Activated naive CD4-positive, alpha-beta T cell treated with anti-CD3 and anti-CD28 coated beads, Interleukin-2, amount 10 ng/mL, durations not matched to agents 7 days and 5 days (primary cell): ENCODE measurements at places on chromosomes 3 and 15.
A peak's percentile ranks its signal among the peaks of the same experiment; 100 is the strongest.

DNA sequence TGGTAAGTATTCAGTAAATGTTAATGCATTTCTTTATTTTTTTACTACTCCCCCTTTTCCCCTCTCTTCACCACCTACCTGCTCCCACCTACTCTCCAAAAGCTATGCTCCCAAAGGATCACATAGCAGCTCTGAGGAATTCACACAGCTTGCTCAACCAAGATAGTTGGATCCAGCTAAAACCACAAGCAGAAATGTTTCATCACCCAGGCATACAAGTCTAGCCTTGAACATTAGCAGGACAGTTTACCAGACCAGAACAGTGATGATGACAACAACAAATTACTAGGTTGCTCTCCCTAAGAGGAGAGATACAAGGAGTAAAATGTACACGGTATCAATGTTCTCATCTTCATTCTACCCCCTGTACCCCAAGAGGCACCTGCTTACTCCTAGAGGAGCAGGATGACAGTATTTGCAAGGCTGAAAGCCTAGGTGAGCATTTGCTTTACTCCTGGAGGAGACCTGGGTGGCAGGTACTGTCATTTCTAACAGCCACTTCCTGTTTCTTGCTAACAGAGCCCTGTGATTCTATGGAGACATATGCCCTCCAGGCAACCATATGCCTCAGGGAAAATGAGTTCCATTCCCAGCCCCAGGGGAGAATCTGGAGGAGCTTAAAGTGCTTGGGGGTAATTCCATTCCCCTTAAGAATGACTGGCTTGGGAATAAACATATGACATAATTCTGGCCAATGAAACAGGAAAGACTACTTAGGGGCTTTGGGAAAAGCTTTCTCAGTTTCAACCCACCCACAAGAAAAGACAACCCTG, 237.5 kb downstream of the NTRK3 start:
- DNase-seq: no peak

- no peak for DNase-seq
Observed at GRCh38 chr15:56425976-56426375, 39.0 kb downstream of the MNS1 start.

DNA sequence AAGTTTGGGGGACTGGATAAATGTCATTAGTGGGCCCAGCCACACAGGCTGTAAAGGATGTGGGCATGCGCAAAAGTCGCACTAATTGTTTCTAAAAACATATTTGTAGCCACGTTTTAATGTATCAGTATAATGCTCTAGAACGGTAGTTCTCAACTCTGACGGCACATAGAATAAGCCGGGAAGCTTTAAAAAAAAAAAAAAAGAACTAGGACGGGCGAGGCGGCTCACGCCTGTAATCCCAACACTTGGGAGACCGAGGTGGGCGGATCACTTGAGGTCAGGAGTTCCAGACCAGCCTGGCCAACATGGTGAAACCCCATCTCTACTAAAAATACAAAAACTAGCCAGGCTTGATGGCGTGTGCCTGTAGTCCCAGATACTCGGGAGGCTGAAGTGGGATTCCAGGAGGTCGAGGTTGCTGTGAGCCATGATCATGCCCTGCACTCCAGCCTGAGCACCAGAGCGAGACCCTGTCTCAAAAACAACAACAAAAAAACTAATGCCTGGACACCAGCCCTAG, 618 bp upstream of the MON1A start:
- no peak for DNase-seq

- no peak for DNase-seq
Observed at GRCh38 chr15:84099181-84099580, 136.4 kb upstream of the GOLGA6L4 start.

GRCh38 chr3:55484191-55484689, 2.9 kb downstream of the WNT5A start:
- no peak for DNase-seq

- peak; percentile 98 for DNase-seq
Observed at GRCh38 chr15:34209421-34210282, at the start of gene KATNBL1. Gene KATNBL1 (minus strand): TSS chr15:34210096. CDS start chr15:34163676, 46,420 bp downstream.

- DNase-seq: no peak
Observed at GRCh38 chr3:152302521-152303021, 33.8 kb downstream of the MBNL1 start.

DNA sequence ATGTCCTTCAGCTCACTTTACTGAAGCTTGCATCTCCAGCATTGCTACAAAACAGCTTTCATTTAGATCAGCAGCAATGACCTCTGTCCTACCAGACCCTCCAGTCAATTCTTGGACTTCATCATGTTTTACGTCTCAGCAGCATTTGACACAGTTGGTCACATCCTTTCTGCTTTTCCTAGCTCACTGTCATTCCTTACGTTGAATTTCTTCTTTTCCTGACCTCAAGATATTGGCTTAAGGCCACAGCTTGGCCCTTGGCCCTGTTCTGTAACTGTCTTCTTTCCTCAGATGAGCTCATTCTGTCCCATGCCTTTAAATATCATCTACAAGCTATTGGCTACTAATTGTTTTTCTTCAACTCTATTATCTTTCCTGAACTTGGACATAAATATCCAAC, 576.2 kb upstream of the KCNMB2 start:
- DNase-seq: no peak

GRCh38 chr3:112685420-112685819, 44.5 kb upstream of the CCDC80 start:
- no peak for DNase-seq

GRCh38 chr3:46797486-46797885, 65.8 kb downstream of the MYL3 start:
- no peak for DNase-seq

GRCh38 chr3:60675424-60675823, 575.8 kb downstream of the FHIT start:
- DNase-seq: no peak

DNA sequence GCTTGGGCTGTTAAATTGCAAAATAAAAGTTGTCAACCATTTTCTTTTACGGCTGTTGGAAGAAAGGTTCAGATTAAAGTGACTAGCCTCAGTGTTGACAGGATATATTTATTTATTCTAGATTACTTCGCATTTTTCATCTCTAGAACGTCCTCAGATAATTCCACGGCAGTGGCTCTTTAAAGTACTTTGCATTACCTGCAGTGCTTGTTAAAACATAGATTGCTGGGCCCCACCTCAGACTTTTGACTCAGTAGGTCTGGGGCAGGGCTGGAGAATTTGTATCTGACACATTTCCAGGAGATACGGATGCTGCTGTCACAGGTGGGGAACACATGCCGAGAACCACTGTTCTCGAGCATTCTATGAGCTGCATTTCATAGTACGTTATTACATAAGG, 292.7 kb downstream of the EDEM1 start:
- no peak for DNase-seq

DNA sequence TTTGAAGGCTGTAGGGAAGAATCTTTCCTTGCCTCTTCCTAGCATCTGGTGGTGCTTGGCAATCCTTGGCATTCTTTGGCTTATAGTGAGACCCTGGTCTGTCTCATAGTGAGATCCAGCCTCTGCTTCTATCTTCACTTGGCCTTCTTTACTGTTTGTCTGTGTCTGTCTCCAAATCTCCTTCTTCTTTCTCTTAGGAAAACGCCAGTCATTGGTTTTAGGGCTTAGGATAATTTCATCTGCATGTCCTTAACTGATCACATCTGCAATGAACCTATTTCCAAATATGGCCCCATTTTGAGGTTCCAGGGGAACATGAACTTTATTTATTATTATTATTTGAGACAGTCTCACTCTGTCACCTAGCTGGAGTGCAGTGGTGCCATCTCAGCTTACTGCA, 25.8 kb downstream of the KAT2B start:
- no peak for DNase-seq

- DNase-seq: no peak
Observed at GRCh38 chr15:87228460-87228859, 1028.1 kb downstream of the NTRK3 start.

GRCh38 chr3:113573728-113574127, 41.4 kb downstream of the SIDT1 start:
- DNase-seq: no peak

GRCh38 chr3:149000206-149000745, 8.9 kb downstream of the GYG1 start:
- DNase-seq: no peak

DNA sequence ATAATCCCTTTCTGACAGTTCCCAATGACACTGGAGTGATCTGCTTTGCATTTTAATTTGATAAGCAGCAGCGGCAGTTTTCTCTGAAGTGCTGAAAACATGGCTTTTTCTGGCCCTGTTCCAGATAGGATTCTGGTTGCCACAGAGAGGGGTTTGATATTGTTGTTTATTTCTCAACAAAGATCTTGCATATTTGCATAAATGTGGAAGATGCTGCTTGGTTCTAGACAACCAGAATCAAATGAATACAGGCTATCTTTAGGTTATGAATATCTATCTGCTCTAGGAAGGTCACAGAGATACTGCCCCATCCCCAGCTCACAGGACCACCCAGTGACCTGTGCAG, 137.1 kb downstream of the ZNF609 start:
- no peak for DNase-seq

DNA sequence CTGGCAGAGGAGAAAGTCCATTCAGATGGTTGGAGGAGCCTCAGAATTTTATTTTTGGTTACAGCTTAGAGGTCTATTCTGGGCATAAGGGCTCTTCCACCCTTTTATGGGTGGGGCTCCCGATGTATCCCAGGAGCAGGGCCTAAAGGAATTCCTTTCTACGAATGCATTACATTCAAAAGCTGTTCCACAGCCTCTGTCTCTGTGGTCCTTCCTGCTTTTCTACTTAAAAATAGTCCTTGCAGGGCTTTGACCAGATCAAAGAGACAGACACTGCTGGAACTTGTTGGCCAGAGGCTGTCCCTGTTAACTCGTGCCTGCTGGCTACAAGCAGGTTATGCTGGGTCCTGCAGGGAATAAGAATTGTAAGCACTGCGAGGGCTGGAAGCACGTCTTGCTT, 14.4 kb upstream of the NOX5 start:
- DNase-seq: no peak

DNA sequence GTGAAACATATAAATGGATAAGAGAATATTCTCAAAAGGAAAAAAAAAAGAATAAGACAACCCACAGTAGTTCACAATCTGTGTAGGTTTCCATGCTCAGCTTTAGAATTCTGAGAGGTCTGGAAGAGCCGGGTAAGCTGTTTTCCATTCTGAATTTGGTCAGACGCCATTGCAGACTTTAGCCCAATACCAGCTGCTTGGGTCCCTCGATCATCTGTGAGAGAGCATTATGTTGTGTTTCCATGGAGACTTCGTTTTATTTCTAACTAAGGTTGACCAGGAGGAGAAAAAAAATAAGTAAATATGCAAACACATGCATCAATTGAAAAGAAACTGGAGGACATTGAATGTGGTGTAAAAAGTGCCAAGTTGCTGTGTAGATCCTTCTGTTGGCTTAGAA, 25.5 kb downstream of the KCNAB1 start:
- DNase-seq: no peak

DNA sequence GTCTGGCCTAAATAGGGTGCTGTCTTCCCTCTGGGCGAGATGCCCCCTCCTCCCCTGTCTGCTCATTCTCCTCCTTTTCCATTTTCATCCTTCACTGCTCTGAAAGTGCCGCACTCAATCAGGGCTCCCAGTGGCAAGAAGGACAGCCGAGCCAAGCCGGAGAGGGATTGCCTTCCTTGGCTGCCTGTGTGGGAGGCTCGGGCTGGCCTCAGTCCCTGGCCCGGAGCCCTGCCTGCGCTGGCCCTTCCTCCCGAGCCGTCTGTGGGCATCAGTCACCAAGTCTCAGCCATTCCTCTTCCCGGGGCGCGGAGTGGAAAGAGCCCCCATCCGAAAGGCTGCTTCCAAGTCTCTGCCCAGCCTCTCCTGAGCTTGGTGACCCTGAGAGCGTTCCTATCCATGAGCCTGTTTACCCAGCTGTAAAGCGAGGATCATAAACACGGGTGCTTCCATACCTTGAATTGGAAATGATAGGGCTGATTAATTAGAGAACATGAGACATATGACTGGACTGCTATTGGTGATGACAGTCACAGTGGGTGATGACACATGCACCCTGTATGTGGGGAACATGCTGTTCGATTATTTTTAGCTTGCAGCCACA, 59.1 kb upstream of the TLE3 start:
- no peak for DNase-seq

GRCh38 chr3:186070550-186070949, 38.3 kb downstream of the ETV5 start:
- no peak for DNase-seq

- DNase-seq: no peak
Observed at GRCh38 chr3:120170223-120170622, 76.0 kb upstream of the GSK3B start.

- no peak for DNase-seq
Observed at GRCh38 chr3:147030274-147030673, 376.1 kb downstream of the ZIC4 start.

- no peak for DNase-seq
Observed at GRCh38 chr15:85810075-85810474, 15.3 kb upstream of the KLHL25 start.

GRCh38 chr15:39041979-39042495, 477.4 kb upstream of the RASGRP1 start:
- no peak for DNase-seq

DNA sequence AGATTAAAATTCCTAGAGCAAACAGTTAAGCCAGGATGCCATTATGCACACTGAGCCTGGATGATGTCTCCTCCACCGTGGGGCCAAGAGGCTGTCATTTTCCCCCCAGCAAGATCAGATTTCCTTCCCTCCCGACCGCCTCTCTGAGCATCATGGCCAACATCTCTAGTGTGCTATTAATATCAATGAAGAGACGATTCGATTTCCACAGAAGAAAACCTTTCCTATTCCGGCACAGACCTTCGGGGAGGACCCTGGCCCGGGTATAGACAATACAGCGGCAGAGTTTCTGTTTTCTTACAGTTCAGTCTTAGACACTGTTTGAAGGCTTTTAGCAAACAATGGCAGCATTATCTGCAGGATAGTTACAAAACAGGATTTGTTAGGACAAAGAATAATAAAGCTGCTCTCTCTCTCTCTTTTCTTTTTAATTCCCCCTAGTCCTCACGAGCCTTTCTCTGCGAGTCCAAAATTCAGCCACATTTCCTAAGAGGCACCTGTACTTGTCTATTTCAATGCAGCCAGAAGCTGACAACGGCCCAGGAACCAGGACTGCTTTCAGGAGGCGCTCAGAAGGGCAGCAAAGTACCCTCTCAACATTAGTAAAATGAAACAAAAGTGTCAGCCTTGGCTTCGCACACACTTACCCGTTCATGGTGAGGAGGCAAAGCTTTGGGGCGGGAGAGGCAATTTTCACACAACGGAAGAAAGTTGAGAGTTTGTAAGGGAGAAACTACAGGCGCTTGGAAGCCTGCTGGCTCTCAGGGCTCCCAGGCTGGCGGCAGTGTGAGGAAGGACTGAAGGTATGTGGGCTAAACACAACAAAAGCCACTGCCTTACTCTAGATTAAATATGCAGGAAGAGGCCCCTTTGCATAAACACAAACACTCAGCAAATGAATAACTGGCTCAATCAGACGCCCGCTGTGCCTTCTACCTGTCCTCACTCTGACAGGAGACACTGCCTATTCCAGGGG, 278.0 kb downstream of the FOXP1 start:
- DNase-seq: peak; percentile 41

DNA sequence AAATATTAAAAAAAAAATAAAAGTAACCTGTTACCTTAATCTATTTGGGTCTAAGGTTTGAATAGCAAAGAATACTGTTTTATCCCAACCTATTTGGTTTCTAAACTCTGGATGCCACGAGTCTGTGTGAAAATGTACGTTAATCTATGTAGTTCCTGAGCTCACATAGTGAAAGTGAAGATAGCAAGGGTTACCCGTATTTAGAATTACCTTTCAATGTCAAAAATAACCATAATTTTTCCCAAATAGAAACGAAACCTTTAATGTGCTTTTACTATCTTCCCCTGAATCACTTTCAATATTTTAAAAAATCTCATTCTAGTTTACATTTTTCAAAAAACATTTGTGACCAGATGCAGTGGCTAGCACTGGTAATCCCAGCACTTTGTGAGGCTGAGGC, 5.8 kb upstream of the USP50 start:
- no peak for DNase-seq
